ENCODE measurements at places on chromosomes 3 and 15.

DNA sequence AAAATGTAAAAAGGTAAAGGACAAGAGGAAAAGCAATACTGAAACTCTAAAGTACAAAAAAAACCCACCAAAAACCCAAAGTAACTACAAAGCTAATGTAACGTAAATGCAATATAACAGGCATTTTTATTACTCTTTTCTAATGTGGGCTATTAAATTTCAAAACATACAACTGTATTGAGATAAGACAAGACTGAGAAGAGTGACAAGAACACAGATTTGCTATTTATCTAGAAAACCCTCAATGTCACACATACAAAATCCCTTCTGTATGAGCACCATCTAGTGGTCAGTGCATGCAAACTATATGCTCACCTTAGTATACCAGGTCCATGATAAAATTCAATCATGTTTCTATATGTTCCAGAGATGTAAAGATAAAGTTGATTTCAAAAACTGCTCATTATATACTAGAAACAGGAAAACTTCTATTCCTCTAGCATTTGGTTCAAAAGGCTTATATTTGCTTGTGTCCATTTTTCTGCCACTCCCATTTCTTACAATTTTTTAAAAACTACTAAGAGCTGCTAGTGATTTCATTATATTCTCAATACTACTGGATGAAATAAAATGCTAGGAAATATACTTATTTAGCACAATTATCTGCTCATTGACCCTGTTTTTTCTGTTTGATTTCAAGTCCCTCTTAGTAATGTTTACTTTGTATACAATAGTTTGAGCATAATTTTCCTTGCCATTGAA, 111.4 kb downstream of the DLG1 start:
- no peak for DNase-seq

- no peak for DNase-seq
Observed at GRCh38 chr3:63655519-63655918, 3.0 kb downstream of the SNTN start.

DNA sequence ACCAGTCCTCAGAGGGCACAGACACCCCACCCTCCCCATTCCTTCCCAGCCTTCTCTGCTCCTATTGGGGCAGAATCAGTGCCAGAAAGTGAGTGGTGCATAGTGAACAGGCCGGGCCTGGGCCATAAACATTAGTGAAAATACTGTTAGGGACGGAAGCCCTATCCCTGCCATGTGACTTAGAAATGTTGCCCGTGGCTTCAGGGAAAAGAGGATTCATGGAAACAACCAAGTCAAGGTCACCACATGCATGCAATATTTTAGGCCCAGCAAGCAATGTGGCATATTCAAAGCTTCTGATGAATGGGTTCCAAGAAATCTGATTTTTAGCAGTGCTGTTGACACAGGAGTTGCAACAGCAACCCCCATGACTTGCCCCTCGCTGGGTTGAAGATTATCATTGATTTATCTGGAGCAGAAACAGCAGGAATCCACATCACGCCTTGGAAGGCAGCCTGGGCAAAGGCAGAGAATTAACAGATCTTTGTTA, 52.3 kb downstream of the CCNL1 start:
- no peak for DNase-seq

- DNase-seq = no peak
Observed at GRCh38 chr15:74674161-74674560, 21.7 kb downstream of the EDC3 start.

DNA sequence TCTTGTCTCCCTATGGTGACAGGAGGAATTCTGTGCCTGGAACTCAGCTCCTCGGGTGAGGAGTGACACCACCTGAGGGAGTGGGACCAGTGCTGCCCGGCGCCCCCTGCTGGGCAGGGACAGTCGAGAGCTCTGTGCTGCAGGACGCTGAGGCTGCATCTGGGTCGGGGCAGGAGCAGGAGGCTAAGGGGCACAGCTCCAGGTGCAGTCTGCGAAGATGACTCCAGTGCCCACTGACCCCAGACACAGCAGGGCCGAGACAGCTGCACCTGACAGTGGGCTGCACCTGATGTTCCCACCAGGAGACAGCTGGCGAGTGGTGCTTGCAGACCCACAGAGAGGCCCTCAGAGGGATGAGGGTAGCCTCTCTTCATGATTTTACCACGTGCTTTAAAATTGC, 152.9 kb downstream of the ATP10A start:
- peak; percentile 23 for DNase-seq

GRCh38 chr3:194773771-194774455, 88.2 kb downstream of the FAM43A start:
- DNase-seq = no peak

DNA sequence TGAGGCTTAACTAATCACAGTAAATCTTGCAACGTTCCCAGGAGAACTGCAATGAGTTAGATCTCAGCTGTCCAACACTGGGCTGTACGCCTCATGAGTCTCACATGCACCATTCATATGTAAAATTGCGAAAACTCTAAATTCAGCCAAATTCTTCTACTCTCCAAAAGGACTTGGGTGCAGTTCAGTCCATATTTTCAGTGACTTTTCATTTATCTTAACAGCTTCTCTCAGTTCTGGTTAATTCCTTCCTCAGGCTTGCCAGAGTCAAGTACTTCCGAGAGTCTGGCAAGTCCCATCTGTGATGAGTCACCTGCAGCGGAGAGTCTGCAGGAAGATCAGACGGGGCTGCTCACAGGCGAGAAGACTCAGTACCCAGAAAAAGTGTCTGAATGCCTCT, 11.5 kb downstream of the CCDC80 start:
- no peak for DNase-seq

DNA sequence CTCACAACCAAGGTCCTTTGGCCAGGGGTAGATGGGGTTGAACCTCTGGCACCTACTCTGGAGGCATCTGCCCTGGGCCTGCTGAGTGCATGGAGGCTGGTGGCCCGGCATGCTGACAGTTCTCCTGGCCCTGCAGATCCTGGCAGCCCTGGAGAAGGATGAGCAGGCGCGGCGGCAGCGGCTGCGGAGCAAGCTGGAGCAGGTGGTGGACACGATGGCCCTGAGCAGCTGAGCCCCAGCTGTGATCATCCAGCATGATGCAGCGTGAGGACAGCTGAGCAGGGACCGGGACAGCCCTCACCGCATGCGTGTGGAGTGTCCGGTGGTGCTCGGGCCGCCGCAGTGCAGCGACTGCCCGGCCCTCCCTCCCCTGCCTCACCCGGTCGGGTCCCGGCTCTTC, 50.9 kb downstream of the PLXNA1 start:
- no peak for DNase-seq

DNA sequence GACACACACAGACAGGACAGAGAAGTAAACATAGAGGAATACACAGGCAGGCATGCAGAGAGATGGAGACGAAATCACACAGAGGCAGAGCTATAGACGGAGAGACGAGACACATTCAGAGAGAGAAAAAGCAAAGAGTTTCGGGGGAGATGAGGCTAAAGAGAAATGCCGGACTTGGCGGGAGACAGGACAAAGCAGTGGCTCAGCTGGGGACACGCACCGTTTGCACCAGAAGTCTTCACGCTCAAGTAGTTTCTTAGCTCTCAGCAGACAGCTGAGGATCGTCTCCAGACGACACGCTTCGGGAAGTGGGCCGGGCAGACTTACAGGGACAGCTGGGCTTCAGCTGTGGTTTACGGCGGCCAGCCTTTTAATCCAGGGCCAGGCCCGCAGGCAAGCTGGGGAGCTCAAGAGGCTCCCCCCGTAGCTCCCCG, 56.2 kb upstream of the DLG1 start:
- no peak for DNase-seq

DNA sequence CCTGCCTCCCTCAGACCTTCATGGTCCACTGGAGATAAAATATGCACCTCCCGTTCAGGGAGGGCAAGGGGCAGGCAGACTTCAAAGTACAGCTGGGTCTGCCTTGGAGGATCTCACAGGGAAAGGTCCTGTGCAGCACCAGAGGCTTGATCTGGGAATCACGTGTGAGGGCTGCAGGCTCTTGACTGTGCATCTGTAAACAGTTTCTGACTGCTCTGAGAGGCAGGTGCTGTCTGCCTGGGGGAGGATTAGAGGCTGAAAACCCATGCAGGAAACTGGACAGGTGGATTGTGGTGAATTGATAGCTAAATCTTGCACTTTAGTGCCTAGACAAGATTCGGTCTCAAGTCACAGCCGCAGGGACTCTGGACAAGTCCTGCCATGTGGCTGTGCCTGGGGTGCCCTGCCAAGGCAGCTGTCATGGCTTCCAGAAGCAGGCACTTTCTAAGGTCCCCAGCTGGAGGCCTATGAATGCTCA, 239.3 kb downstream of the EPHB1 start:
- DNase-seq = no peak

DNA sequence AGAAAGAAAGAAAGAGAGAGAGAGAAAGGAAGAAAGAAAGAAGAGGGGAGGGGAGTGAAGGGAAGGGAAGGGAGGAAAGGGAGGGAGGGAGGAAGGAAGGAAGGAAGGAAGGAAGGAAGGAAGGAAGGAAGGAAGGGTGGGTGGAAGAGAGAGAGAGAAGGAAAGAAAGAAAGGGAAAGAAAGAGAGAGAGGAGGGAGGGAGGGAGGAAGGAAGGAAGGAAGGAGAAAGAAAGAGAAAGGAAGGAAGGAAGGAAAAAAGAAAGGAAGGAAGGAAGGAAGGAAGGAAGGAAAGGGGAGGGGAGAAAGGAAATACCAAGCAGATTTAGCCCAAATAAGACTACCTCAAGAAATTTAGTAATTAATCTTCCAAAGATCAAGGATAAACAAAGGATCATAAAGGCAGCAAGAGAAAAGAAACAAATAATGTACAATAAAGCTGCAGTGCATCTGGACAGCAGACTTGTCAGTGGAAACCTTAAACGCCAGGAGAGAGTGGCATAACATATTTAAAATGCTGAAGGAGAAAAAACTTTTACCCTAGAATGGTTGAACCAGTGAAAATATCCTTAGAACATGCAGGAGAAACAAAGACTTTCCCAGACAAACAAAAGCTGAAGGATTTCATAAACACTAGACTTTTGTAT, 427.6 kb downstream of the TBL1XR1 start:
- no peak for DNase-seq

GRCh38 chr3:117443014-117443413, 733.4 kb downstream of the TUSC7 start:
- no peak for DNase-seq

DNA sequence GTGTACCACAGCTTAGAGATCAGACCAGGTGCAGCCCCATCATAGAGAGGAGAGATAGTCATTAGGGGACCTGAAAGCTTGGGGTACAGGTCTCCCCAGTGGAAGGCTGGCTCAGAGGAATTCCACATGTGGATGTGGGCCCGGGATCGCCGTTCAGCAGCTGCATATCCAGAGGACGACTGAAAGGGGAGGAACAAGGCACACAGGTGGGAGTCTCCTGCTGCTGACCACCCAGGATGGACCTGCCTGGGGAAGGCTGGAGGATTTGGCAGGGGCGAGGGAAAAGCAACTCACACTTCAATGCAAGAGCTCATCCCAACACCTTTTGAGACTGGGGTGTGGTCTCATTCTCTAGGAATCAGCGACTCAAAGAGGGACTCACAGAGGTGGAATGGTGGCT, 25.0 kb upstream of the MRPS22 start:
- no peak for DNase-seq

DNA sequence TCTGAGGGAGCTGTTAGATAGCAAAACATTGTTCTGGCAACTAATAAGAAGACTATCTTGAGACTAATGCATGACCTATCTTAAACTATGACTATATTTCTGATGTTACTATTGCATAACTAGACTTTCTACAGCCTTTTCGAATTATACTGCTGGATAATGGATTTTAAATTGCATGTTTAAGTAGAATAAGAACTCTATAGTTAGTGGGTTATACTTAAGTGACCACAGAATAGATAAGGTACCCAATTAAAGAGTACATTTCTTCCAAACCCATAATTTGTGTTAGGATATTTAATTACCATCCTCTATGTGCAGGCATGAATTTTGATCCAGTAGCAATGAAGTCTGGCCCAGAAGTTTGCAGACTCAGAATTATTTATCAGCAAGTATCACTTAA, 44.6 kb upstream of the SPPL2A start:
- no peak for DNase-seq

DNA sequence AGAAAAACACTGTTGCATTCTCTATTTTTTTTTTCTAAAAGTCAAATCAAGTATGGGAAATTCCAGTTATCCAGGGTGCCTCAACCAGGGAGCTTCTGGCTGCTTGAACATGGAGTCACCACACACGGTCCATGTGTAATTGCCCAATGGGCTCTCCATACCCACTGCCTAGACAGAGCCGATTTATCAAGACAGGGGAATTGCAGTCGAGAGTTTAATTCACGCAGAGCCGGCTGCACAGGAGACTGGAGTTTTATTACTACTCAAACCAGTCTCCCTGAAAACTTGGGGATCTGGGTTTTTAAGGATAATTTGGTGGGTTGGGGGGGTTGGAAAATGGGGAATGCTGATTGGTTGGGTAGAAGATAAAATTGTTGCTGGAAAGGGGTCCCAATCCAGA, 149.8 kb downstream of the TJP1 start:
- no peak for DNase-seq

DNA sequence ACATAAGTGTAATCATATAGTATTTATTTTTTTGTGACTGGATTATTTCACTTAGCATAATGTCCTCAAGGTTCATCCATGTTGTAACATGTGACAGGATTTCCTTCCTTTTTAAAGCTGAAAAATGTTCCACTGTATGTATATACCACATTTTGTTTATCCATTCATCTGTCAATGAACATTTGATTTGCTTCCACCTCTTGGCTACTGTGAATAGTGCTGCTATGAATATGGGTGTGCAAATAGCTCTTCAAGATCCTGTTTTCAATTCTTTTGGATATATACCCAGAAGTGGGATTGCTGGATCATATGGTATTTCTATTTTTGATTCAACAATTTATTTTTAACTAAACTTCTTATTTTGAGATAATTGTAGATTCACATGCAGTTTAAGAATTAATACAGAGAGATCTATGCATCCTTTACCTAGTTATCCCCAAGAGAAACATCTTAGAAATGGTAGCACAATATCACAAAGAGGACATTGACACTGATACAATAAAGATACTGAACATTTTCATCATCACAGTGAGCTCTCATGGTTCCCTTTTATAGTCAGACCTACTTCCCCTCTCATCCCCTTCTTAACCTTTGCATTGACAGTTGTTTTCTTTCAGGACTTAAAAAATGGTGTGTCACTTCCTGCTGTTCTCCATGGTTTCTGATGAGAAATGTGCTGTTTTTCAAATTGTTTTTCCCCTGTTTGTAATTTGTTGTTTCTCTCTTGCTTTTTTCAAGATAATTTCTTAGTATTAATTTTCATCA, 90.1 kb downstream of the SATB1 start:
- DNase-seq = no peak

- DNase-seq = no peak
Observed at GRCh38 chr3:56086355-56086754, 381.9 kb downstream of the ERC2 start.

DNA sequence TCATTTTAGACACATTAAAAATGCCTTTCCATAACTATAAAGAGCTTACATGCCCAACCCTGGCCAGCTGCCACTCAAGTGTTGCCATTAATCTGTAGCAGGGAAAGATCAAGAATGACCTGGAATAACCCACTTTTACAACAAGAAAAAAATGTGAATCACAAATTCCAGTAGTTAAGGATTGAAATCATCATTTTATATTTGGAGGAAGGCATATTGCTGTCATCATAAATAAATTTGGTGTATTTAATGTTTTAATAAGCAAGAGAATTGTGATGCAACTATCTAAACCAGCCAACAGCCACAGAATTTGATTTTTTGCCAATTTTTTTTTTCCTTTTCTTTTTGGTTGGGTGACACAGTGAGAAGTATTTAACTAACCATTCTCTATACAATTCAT, 240.0 kb upstream of the SEMA6D start:
- DNase-seq = no peak

Data from activated CD4-positive, alpha-beta T cell treated with anti-CD3 and anti-CD28 coated beads for 1 hour (primary cell).